ENCODE measurements at places on chromosomes 4 and X.

- DNase-seq, result no peak
These were observed 135.0 kb upstream of the TENT5D start for GRCh38 chrX:80285131-80285773.

- no peak for DNase-seq
These were observed 15.4 kb downstream of the VAMP7 start for GRCh38 chrX:155896512-155896911.

DNA sequence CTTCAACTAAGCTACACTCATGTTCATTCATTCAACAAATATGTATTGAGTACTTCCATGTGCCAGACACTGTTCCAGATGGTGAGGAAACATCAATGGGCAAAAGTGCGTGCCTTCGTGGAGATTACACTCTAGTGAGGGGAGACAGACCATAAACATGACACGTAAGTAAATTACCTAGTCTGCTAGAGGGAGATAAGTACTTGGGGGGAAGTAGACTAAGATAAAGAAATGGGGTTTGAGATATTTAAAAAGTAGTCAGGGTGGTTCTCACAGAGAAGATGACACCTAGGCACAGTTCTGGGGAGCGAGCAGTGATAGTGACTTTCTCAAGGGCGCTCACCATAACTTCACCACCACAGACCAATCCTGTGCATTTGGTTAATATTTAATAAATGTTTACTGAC lies 11.7 kb downstream of the JCHAIN start:
- no peak for DNase-seq

GRCh38 chr4:77385124-77385969 lies 220.3 kb upstream of the CXCL13 start:
- no peak for DNase-seq

DNA sequence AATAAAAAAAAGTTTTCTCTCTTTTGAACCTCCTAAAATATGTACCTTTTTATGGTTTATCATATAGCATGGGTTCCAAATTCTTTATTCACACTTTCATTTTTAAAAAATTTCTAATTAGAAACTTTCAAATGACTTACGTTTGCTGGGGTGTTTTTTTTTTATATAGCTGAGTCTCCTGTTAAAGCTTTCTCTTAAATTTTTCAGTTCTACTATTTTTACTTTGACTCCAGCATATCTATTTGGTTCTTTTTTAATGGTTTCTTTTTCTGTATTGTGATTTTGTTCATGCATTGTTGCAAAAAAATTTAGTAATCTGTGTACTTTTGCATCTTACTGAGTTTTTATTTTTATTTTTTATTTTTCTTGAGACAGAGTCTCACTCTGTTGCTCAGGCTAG lies 22.3 kb downstream of the ZNF718 start:
- no peak for DNase-seq

DNA sequence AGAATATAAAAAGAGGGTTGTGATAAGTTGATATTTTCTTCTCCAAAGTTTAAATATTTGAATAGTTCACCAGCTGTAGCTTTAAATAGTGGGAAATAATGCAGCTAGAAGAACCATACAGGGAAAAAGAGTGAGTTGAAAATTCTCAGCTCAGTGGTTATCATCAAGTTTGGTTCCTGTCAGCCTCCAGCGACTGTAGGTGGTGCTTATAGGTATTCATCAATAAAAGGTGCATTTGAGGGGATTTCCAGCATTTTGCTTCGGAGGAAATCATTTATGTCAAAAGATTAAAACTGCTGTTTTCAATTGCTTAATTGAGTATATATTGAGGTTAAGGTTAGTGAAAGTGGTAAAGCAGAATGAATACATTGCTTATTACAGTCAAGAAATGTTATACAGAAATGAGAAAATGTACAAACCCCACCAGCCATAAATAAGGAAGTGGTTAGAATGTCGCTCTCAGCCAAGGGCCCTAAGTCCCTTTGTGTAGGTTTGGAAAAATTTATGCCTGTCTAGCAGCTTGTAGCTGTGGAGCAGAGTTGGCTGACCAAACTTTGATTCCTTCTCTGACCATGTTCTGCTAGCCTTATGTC lies 532.9 kb upstream of the FTHL17 start:
- no peak for DNase-seq

DNA sequence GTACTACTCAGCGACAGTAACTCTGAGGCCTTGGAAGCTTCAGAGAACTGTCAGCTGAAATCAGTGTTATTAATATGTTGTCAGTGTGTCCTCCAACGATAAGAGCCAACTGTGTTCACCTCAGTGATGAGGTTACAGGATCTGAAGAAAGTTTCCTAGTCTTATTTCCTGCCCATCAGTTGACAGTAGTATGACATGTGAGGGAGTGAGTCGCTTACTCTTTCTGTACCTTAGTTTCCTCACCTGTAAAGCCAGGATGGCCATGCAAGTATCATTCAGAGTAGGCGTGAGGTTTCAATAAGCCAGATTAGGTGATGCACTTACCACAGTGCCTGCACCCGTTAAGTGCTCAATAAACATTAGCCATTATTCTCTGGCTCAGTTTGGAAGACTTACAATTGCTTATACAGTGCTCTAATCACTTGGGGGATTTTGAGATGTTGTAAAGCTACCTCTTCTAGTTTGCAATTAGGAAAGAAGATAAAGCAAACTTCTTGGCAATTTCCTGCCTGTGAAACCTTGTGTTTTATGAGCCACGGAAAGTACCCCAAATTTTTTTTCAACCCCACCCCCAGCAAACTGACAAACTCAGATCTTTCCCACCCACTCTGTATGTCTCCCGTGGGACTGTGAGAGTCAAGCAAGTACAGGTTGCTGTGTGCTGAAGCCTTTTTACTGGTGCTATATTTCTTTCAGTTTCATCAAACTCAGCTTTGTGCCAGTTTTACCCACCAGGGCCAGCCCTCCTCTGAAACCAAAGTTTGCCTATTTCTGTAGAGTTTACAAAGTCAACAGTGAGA lies 62.2 kb downstream of the ANXA3 start:
- no peak for DNase-seq

- DNase-seq, result no peak
These were observed 81.6 kb downstream of the DTHD1 start for GRCh38 chr4:36363024-36363423.

GRCh38 chr4:183541010-183541751 lies 36.3 kb downstream of the ING2 start:
- no peak for DNase-seq

GRCh38 chrX:32268207-32268606 lies 943.1 kb downstream of the DMD start:
- no peak for DNase-seq

GRCh38 chr4:107068116-107068515 lies 32.0 kb upstream of the DKK2 start:
- no peak for DNase-seq

GRCh38 chr4:74724979-74725378 lies 69.3 kb downstream of the BTC start:
- DNase-seq, result no peak

DNA sequence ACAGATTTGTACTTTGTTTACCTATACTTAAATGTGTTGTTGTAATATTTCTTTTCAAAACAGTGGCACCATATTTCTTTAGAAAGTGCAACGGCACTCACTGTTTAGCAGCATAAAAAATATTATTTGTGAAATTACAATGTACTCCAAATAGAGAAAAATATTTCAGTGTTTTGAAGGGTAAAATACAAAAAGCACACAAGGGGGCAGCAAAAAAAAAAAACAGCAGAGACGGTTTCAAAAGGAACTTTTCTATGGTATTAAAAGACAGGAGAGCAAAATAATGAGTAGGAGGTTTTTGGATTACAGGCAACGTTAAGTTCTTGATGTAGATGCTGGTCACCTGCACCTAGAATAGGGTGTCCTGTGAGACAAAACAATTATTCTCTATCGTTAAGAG lies 2.0 kb downstream of the NUDT11 start:
- no peak for DNase-seq

All from ascending aorta (tissue), 2 donors.